ENCODE measurements at places on chromosomes 3 and 15. TPM values are rescaled to one million over a fixed set of nuclear protein-coding genes. Genes with fewer than 3 reads are reported as not detected.
A peak's percentile ranks its signal among the peaks of the same experiment; 100 is the strongest.

DNA sequence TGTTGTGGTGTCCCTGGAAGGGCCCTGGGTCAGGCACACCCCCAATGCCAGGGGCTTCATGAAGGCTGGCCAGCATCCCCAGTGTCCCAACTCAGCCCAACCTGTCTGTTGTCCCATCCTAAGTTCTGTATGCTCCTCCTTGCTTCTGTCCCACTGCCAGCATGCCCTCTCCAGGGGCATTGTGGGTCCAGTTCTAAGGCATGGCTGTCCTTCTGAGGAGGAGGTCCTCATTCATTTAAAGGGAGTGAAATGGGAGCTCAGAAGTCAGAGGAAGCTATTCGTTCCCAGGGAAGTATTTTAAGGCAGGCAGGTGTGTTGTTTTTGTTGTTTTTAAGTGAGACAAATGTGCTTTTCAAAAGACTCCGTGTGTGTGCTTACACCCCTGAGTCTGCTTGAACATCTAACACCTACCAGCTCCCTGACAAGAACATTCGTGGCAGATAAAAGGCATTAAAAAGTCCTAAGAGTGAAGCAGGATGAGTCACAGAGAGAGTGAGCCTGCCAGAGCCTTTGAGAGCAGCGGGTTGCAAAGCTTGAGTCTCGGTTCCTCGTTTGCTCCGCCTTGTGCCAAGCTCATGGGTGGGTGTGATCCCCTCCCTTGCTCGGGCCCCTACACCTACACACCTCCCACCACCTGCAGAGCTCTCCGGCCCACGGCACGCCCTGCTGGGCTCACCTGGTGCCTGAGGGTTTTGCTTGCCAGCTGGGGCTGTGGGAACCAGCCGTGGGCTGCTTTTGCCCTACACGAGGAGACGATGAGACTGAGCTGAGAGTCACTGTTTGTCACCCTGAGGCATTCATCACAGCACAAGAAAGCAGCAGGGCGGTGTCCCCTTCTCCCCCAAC lies 183.4 kb upstream of the TOPAZ1 start:
- peak; percentile 90 for DNase-seq

GRCh38 chr3:90056281-90057032 lies 949.0 kb downstream of the EPHA3 start:
- no peak for DNase-seq

GOLGA6B gene
- not detected for polyA plus RNA-seq

ACTRT3 gene
- polyA plus RNA-seq: 0.30 TPM

- no peak for DNase-seq
Measured at GRCh38 chr3:22288756-22289155, 537.7 kb upstream of the ZNF385D start.

DNA sequence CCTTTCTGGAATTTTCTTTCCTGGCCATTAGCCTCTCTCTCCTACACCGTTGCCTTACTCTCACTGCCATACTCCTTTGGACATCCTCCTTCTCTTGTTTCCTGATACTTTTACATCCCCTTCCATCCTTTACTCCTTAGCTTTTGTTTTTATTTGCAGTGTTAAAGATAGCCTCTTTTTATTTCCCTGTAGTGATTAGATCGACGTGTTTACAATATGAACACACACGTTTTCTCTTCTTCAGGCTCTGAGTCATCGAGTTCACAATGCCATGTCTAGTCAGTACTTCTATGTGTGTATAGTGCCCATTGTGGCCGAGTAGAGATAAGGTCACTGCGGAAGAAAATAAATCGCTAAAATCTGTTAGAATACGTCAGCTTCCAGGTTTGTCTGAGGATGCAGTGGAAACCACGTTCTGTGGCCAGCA lies 208.5 kb downstream of the LPP start:
- no peak for DNase-seq

GOLGA6D gene
- not detected for polyA plus RNA-seq

GRCh38 chr3:45597171-45597570 lies 2.6 kb downstream of the LIMD1 start:
- DNase-seq: peak; percentile 66

TBCCD1 gene
- 5.1 TPM for polyA plus RNA-seq

DNA sequence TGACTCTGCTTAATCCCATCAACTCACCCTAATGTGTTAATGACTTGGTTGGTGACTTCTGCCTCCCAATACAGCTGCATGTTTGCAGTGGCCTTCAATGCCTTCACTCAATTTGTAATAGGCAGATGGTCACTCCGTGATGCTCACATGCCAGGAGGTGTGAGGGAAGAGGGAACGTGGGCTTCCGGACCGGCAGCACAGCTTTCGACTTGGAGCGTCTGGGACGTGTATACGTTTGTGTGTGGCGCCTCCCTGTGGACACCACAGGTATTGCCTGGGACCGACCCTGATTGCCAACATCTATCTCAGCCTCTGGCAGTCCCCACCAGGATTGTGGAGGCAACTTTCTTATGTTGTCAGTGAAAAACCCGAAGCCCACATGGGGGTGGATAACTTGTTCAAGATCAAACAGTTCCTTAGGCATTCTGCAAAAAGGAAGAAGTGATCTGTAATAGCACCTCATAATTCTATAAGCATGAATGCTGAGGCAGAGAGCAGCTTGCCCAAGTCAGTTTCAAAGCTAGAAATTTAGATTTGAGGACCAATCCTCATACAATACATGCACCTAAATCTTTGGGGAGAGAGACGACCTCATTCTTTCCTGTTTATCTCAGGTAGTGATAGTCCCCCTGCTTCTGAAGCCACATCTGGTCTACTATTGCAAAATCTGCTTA lies 16.9 kb downstream of the MRPL46 start:
- peak; percentile 78 for DNase-seq

GRCh38 chr3:135706758-135707375 lies 258.7 kb upstream of the PPP2R3A start:
- DNase-seq: no peak
